ENCODE measurements at places on chromosomes 1 and 21.

GRCh38 chr1:150121236-150121862 is 28.4 kb upstream of the PLEKHO1 start:
- no peaks in the 10 kb centered on the region for H3K36me3 ChIP-seq
- H3K4me3 ChIP-seq: no peak overlapping the region
- H3K27ac ChIP-seq: no peak overlapping the region
- DNase-seq: no peak
- no peaks in the 10 kb centered on the region for H3K4me1 ChIP-seq
- H3K27me3 ChIP-seq: no peaks in the 10 kb centered on the region

DNA sequence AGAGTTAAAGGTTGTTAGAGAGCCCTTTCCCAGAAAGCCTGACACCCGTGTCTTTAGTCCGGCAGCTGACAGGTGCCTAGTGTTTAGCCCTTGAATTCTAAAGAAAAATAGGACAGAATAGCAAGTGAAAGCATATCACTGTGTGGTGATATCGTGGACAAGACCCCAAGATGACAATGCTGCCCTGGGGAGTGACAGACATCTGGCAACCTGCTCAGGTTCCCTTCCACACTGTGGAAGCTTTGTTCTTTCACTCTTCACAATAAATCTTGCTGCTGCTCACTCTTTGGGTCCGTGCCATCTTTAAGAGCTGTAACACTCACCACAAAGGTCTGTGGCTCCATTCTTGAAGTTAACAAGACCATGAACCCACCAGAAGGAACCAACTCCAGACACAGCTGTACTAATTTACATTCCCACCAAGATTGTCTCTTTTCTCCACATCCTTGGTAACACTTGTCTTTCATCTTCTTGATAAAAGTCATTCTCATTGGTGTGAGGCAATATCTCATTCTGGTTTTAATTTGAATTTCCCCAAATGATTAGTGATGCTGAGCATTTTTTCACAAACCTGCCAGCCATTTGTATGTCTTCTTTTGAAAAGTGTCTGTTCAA is 107.6 kb upstream of the SGIP1 start:
- no peak overlapping the region for H3K27ac ChIP-seq
- DNase-seq: no peak
- no peaks in the 10 kb centered on the region for H3K27me3 ChIP-seq
- H3K4me1 ChIP-seq: no peaks in the 10 kb centered on the region

DNA sequence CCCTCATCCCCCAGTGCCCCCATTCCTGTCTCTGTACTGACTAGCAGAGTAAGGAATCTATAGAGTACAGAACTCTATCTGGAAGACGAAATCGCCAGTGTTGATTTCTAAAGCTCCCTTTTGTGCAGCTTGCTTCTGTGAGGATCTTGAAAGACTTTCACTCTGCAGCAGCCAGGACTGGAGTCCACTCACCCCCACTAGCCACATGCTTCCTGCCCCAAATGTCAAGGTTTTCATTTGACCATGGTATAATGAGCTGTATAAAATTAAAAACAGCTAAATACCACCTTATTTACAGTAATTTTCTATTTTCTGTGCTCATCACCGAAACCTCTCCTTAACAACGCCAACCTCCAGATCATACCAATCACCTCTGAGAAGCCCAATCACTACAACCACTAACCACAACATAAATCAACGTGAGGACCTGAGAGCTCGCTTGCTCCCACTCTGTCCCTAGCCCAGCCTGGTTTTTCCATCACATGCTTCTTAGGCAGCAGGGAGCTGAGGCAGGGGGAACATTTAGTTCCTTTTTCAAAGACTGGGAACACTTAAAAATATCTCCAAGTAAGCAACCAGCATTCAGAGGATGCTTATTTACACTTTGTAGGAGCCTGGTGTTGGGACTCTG is 56.1 kb upstream of the IRF2BP2 start:
- DNase-seq: no peak
- H3K4me1 ChIP-seq: 0 out of 2 replicates have a peak, but pooled peaks cover 3% of the 10 kb centered on the region
- no peaks in the 10 kb centered on the region for H3K27me3 ChIP-seq
- H3K36me3 ChIP-seq: no peaks in the 10 kb centered on the region

GRCh38 chr1:223524930-223525451 is 131.8 kb downstream of the CCDC185 start:
- no peak overlapping the region for H3K4me3 ChIP-seq
- no peaks in the 10 kb centered on the region for H3K4me1 ChIP-seq
- H3K27me3 ChIP-seq: peaks cover 7% of the 10 kb centered on the region

GRCh38 chr1:179821524-179821923 is 56.1 kb downstream of the TOR1AIP2 start:
- H3K4me3 ChIP-seq: no peak overlapping the region
- no peaks in the 10 kb centered on the region for H3K4me1 ChIP-seq
- H3K27me3 ChIP-seq: no peaks in the 10 kb centered on the region
- H3K27ac ChIP-seq: no peak overlapping the region

All from Panc1 (cell line).